ENCODE measurements at places on chromosomes 12 and 14.

DNA sequence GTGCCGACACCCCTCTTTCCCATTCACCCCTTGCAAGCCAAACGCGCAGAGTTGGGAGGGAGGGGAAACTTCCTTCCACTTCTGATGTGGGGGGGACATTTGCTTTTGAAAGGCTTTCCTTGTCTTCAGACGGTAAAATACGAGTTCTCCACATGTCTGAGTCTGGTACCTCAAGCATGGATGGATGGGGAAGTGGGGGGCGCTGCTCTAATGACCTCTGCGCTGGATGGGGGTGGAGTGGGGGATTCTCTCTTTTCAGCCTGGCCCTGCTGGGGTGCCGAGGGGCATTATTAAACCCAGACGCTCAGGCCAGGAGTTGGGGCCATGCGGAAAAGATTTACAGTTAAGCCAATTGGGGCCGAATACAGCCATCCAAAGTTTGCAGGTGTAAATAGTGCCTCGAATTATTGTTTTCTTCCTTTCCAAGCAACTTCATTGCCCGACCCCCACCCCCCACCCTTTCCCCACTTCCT is 9.1 kb upstream of the TBX3 start:
- DNase-seq: no peak

- DNase-seq: no peak
These were observed 25.0 kb upstream of the HIGD1C start for GRCh38 chr12:50927356-50927755.

GRCh38 chr14:31930493-31931240 is 146.4 kb upstream of the ARHGAP5 start:
- no peak for DNase-seq

GRCh38 chr14:89630101-89630829 is 213.2 kb upstream of the FOXN3 start:
- DNase-seq: no peak

GRCh38 chr12:70783455-70783854 is 137.1 kb downstream of the PTPRR start:
- DNase-seq: no peak

DNA sequence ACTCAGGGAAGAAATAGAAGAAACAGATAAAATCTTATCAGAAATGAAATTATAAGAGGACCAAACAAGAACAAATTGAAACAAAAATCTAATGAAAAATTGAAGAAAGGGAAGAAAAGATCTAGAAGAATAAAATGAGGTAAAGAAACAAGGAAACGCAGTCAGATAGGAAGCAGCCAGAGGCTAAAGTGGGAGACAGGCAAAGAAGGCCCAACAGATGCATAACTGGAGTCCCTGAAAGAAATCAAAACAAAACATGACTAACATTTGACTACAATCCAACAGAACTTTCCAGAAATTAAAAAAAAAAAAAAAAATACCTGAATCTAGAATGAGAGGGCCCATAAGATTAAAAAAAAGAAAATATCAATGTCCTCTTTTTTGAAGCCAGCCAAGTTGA is 65.6 kb downstream of the AMN start:
- no peak for DNase-seq

DNA sequence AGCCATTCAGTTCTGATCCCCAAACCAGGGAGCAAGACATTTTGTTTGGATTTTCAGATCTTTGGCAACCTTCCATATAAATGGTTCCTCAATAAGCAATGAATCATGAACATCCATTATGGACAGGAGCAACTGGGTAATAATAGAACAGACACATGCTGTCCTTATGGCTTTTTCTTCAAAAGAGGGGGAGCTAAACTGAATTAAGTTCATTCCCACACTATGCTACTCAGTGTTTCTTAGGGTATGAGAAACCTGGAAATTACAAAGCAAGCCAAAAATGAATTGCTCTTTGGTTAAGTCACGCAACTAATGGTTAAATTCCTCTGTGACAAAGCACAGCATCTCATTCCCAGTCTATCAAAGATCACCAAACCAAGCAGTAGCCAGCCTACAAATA is 51.0 kb downstream of the PTGER2 start:
- DNase-seq: peak; percentile 81

- peak; percentile 96 for DNase-seq
These were observed 173.4 kb upstream of the NTF3 start for GRCh38 chr12:5258498-5258897.

DNA sequence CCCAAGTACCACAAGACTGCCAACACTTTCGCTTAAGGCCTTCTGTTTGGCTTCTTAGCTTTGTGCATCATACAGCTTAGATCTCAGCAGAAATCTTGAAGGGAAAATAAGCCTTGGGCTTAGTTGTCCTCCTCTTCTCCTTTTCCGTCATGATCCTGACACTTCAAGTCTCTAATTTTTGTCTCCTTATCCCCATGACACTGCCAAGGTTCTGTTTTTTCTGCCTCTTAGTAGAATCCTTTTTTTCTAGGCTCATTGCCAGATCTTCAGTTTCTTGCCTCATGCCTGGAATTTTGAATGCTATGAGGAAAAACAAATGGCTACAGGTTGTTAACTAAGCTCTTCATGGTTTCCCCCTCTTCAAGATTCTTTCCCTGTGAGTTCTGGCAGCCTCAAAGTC is 450.4 kb downstream of the LRFN5 start:
- no peak for DNase-seq

DNA sequence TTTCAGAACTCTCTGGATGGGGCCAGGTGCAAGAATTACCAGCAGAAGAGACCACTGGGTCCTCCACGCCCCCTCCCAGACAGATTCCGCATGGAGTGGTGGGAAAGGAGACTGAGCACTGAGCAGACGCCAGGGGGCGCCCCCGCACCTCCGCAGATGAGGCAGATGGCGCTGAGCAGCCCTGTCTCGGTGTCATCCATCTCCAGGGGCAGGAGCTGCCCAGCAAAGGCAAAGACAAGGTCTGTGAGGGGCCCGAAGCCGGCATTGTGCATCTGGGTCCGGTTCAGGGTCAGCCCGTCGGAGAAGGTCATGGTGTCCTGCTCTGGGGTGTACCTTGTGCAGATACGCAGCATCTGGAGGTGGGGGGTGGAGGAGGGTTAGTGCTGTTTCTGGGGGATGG is 6.3 kb upstream of the ITGB7 start:
- DNase-seq: no peak

- DNase-seq: peak; percentile 78
These were observed 319.4 kb downstream of the KCNC2 start for GRCh38 chr12:74890237-74890599.

DNA sequence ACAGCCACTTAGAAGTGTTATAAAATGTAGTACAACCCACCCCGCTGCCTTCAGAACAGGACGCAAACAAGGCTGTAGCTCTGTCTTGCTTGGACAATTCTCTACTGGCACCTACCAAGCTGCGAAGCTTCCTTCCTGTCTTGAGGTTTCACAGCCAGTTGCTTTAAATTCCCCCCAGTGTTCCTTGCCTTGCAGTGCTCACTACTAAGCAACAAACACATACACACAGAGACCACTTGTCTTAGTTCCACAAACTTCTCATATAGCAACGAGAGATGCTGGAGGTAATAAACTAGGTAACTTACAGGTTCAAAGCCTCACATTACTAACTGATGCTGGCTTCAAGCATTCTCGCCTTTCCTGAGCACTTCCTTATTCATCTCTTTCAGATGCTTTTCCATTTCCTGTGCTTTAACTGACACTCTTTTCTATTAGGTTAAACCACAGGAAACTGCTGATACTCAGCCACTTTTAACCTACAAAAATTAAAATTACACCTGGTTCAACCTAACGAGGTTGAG is 91.5 kb upstream of the PTGDR start:
- no peak for DNase-seq

DNA sequence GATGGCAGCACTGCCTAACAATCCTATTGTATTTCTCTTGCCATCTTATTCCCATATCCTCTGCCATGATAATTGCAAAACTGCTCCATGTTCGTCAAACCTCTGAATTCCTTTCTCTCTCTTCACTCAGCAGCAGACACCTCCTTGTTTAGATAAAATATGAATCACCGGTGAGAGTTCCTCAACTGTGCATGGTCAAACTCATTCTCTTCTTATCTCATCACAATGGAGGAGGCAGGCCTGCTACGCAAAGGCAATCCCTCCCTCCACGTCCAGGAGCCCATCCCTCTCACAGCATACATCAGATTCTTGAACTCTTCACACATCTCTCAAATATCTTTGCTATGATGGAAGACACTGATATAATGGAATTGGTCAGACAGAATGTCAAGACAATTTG is 90.1 kb upstream of the DAAM1 start:
- peak; percentile 77 for DNase-seq

DNA sequence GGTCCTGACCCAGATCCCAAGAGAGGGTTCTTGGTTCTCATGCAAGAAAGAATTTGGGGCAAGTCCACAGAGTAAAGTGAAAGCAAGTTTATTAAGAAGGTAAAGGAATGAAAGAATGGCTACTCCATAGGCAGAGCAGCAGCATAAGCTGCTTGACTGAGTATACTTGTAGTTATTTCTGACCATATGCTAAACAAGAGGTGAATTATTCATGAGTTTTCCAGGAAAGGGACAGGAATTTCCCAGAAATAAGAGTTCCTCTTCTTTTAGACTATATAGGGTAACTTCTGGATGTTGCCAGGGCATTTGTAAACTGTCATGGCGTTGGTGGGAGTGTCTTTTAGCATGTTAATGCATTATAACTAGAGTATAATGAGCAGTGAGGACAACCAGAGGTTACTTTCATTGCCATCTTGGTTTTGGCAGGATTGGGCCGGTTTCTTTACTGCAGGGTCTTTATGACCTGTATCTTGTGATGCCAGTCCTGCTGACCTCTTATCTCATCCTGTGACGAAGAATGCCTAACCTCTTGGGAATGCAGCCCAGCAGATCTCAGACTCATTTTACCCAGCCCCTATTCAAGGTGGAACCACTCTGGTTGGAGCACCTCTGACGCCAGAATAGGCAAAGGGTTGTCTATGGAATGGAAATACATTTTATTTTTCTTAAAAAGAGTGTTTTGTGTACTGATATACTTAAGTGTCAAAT is 113.8 kb downstream of the OTOGL start:
- no peak for DNase-seq

DNA sequence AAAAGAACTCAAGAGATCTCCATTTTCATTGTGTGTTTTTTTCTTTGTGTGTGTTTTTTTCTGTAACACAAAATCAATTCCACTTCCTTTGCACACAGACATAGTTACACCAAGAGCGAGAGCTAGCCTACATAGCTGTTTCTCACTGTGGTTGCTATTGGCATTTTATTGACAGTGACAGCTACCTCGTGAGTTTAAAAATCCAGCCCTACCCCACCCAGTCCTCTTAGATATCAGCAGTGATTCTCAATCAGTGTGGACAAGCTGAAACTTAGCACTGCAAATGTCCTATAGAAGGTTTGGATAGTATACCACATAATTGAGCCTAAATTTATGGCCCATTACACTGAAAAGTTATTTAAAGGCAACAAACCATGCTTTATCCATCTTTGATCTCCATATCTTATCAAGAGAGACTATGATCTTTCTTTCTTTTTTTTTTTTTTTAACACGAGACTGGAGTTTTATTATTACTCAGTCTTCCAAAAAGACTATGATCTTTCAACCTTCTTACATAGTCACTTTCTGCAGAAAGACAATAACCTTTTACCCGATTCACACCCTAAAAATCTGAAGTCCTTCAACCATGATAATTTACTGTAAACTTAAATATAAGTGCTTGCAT is 46.8 kb downstream of the ATP2B1 start:
- DNase-seq: no peak

DNA sequence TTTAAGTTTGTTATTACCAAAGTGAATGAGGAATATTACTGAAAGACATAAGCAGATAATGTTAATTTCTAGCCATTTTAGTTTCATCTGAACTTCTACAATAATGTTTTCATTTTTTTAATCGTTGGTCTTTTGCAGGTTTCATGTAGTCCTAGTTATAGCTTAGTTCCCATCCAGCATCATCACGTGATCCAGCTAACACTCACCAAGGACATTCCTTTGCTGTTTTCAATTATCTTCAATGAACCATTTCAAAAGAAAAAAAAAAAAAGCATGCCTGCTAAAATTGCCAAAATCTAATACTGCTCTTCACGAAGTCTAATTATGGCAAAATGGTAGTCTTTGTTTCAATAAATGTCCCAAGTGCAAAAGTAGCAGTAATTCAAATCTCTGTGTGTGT is 187.7 kb upstream of the ATXN7L3B start:
- peak; percentile 39 for DNase-seq
